ENCODE measurements at places on chromosomes 5 and 9.

DNA sequence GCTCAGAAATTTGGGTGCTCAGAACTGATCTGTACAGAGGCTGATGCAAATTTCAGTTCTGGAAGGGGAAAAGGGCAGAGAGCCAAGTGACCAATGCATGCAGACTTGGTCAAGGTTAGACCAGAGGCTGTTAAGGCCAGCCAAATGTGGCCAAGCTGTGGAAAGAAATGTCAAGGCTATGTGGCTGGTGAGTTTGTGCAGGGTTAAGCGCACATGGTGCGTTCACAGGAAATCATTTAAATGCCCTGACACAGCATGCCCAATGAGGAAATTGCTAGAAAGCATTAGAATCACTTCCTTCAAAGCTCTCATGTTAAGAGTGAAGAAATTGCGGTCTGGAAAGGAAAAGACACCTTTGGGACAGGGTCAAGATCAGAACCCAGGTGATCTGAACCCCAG, 58.0 kb downstream of the PTPN3 start:
- H3K27me3 ChIP-seq, result peaks cover 21% of the 10 kb centered on the region
- no peak for DNase-seq
- H3K4me3 ChIP-seq, result no peak overlapping the region

GRCh38 chr9:21295992-21296391, 9.1 kb downstream of the IFNA5 start:
- no peaks in the 10 kb centered on the region for H3K36me3 ChIP-seq
- peaks cover 14% of the 10 kb centered on the region for H3K4me1 ChIP-seq
- H3K4me3 ChIP-seq, result no peak overlapping the region
- no peak overlapping the region for H3K27ac ChIP-seq
- DNase-seq, result no peak
- peaks cover 8% of the 10 kb centered on the region for H3K27me3 ChIP-seq

GRCh38 chr9:96514800-96515158, 64.8 kb downstream of the HABP4 start:
- H3K4me3 ChIP-seq, result no peak overlapping the region
- no peaks in the 10 kb centered on the region for H3K4me1 ChIP-seq
- H3K27ac ChIP-seq, result no peak overlapping the region
- DNase-seq, result no peak
- H3K27me3 ChIP-seq, result no peaks in the 10 kb centered on the region

GRCh38 chr5:84693256-84693655, 308.6 kb upstream of the EDIL3 start:
- H3K36me3 ChIP-seq, result no peaks in the 10 kb centered on the region
- DNase-seq, result no peak
- H3K4me1 ChIP-seq, result no peaks in the 10 kb centered on the region
- no peak overlapping the region for H3K27ac ChIP-seq

Data from activated B cell treated with CpG ODN at 0.5 μM for 24 hours (primary cell).